Activated CD8-positive, alpha-beta memory T cell treated with anti-CD3 and anti-CD28 coated beads for 1 hour (primary cell): ENCODE measurements at places on chromosomes 11 and 22.

GRCh38 chr22:42883121-42883520, 26.0 kb upstream of the ARFGAP3 start:
- DNase-seq: no peak

- no peak for DNase-seq
These were observed 21.7 kb downstream of the CD5 start for GRCh38 chr11:61123775-61124571.

GRCh38 chr22:49712195-49712791, 115.4 kb downstream of the BRD1 start:
- no peak for DNase-seq

GRCh38 chr11:10669258-10670033, 24.1 kb downstream of the IRAG1 start:
- no peak for DNase-seq
